Heart left ventricle (tissue), 16 donors: ENCODE measurements at places on chromosomes 13 and 19. TPM values are rescaled to one million over a fixed set of nuclear protein-coding genes. Genes with fewer than 3 reads are reported as not detected.

Gene MAMSTR
- total RNA-seq: 5.5 TPM

Gene RFC3
- total RNA-seq: 3.4 TPM

Gene TGDS
- 4.6 TPM for total RNA-seq

- DNase-seq: no peak
Measured at GRCh38 chr19:7421941-7422744, 66.7 kb downstream of the PEX11G start.

DNA sequence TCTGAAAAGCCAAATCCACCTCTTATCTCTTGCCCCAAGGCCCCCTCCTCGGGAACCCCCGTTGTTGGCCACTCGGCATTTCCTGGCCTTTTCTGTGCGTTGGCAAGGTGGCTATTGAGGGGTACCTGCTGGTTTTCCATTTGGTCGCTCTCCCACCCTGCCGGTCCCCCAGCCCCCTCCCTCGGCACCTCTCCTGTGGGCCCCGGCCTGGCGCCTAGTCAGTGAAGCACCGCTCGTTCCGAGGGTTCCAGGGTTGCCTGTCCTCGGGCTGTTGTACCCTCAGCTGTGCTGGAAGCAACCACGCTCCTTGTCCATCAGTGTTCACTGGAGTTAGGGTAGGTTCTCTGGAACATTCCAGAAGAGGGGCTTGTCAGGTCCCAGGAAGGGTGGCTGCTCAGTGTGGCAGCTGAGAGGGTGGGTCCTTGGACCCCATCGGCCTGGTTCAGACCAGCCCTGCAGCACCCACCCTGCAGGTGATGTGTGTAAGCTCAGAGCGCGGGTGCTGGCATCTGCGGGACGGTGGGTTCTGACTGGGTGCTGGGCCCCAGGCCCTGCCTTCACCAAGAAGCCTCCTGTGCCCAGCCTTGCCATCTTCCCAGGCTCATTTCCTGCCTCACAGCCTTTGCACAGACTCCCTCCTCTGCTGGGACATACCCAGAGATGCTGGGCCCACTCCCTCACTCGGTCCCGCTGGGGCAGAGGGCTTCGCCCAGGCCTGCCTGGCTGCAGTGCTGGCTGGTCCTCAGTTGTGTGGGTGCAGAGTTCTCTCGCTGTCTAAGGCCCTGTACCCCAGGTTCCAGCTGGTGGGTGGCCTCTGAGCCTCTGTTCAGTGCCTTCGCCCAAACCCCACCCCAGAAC, 21.3 kb downstream of the NKPD1 start:
- no peak for DNase-seq

Gene FPR1
- 1.9 TPM for total RNA-seq

DNA sequence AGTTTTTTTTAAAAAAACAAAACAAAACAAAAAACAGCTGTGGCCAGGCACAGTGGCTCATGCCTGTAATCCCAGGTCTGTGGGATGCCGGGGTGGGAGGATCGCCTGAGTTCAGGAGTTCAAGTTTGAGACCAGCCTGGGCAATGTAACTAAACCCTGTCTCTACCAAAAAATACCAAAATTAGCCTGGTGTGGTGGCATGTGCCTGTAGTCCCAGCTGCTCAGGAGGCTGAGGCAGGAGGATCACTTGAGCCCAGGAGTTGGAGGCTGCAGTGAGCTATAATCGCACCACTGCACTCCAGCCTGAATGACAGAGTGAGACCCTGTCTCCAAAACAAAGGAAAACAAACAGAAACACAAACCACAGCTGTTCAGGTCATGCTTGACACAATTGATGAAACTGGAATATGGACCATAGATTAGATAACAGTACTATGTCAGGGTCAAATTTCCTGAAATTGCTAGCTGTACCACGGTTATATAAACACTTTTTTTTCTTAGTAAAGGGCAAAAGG, 6.9 kb upstream of the ANGPTL4 start:
- DNase-seq: no peak

Gene RNASEH2A
- 4.0 TPM for total RNA-seq

DNA sequence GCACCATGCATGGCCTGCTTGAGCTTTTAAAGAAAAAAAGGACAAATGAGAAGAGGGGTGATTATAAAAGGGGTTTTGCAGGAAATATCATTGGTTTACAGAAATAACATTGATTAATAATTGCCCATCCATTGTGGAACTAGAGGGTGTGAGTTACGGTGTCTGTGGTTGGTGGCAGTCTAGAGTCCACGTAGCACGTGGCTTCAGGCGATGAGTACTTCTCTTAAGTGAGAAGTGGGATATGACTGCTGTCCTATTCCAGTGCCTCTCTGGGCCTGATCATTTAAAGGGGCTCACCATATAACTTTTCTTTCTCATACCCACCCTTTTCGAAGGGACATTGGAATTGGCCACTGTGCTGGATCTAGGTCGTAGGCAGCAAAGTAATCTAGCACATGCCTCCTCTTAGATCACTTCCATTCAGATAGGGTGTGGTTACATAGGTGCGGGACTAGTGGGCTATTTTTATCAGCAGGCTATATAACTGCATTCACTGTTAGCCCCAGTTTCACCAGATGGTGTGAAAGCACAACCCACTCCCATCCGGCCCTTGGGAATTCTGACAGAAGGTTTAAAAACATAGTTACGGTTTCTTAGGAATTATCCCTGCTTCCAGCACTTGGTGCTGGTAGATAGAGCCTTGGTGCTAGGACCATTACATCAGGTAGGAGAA, 19.9 kb downstream of the PPP5C start:
- no peak for DNase-seq

Gene LILRB3
- 5.3 TPM for total RNA-seq

DNA sequence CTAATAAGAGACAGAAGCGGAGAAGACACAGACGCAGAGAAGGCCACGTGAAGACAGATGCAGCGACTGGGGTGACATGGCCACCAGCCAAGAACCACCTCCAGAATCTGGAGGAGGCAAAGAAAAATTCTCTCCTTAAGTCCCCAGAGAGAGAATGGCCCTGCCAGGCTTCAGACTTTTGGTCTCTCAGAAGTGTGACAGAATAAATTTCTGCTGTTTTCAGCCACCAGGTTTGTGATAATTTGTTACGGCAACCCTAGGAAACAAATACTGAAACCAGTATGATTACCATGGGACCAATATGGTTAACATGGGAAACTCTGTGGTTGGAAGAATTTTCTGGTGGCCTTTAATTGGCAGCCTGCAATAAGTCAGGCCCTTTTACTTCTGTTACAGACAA, 63.9 kb upstream of the DOCK9 start:
- no peak for DNase-seq

GRCh38 chr13:110232756-110233155, 74.2 kb downstream of the COL4A1 start:
- no peak for DNase-seq

DNA sequence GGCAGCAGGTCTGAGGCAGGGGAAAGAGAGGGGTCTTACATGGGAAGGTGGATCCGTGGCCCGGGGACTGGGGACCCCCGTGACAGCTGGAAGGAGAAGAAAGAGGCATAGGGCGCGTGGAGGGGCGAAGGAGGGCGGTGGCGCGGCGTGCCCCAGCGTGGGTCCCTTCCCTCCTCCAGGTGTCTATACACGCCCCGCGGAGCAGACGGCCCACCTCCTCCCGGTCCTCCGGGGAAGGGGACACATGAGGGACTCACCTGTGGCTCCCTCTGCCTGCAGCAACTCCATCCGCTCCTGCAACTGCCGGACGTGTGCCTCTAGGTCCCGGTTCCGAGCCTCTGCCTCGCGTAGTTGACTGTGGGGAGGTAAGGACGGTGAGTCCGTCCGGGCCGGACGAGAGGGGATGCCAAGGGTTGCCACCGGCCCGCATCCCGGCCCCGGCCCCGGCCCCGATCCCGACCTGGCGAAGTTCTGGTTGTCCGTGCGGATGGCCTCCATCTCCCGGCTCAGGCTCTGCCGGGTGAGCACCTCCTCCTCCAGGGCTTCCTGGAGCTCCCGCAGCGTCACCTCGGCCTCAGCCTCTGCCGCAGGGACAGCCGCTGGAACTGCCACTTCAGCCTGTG, 2.4 kb upstream of the SIX5 start:
- peak; percentile 39 for DNase-seq

DNA sequence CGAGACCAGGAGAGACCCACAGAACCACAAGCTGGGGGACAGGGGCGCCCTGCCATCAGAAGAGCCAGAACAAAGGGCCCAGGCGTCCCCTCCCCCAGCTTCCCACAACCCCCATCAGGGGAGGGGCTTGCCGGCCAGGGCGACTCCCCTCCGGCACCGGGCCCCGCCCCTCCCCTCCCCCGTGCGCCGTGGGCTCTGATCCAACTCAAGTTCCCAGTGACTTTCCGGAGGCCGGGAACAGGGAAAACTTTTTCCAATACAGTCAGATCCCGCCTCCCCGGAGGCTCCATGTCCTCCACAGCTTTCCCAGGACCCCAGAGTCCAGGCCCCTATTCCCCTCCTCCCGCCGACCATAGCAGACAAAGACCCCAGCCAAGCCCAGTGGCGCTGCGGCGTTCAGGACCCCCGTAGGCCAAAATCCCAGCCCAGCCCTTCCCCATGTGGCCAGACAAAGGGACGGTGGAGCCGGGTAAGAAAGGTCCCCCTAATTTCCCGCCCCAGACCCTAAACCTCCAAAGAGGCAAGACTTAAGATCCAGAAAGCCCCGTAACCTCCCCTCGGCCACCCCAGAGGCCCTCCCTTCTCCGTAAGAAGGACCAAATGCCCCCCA, 673 bp downstream of the TEAD2 start:
- DNase-seq: peak; percentile 88

DNA sequence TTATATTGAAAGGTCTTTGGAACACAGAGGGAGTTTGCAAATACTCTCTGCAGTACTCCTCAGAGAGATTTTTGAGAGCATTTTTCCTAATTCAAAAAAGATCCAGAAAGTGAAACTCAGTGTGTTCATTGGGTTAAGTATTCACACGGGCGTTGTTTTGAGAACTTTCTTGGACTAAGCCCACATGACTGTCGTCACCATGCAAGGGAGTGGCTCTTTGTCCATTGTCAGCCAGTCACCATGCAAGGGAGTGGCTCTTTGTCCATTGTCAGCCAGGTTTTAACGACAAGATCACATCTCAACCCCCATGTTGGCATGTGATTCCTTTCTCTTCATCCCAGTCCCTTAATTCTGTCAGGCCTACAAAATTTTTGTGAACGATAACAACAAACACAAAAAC, 81.2 kb upstream of the STK24 start:
- DNase-seq: no peak

Gene FBL
- total RNA-seq: 83.3 TPM

GRCh38 chr13:47409778-47410177, 512.9 kb upstream of the HTR2A start:
- no peak for DNase-seq

Gene TMEM38A
- 26.4 TPM for total RNA-seq

Gene PIAS4
- total RNA-seq: 14.5 TPM

DNA sequence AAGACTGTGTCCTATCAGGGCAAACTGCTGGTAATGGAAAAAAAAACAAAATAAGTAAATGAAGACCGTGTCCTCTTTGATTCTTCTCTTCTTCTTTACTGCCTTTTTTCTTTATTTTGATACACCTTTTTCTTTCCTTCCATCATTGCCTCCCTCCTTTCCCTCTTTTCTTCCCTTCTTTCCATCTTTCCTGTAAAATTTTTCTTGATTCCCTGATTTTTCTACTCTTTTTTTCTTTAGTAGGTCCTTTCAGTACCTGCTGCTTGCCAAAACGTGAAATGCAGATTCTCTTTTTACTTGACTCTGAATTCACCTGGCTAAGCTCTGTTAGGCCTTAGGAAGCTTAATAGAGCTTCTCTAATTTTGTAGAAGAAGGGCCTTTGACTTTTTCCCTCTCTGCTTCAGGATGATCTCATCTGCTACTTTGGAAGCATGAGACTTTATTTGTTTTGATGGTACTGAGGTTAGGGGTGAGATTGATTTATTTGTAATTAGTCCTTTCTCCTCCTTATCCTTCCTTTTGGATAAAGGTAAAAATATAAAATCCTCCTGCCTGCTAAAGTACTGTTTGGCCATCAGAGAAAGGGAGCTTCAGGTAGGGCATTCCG, 19.2 kb downstream of the LSM14A start:
- DNase-seq: no peak

GRCh38 chr19:31041461-31041860, 307.8 kb downstream of the TSHZ3 start:
- no peak for DNase-seq

Gene FLT3
- 0.23 TPM for total RNA-seq

Gene CEACAM6
- total RNA-seq: not detected

DNA sequence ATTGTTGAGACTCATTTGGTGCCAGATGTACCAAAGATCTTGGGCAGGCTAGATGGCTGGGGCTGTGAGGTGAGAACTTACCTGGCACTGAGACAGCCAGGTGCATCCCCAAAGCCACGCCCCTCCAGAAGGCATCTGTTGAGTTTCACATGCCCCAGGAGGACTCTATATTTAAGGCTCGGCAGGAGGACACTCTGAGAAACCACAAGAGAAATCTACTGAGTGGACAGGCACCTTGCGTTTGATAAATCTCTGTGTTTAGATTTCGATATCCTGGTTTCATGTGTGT, 197.9 kb upstream of the ZNF536 start:
- DNase-seq: no peak

GRCh38 chr19:43555185-43555770, 20.0 kb downstream of the XRCC1 start:
- no peak for DNase-seq

- DNase-seq: no peak
Measured at GRCh38 chr13:36752673-36753072, 66.3 kb upstream of the RFXAP start.

GRCh38 chr19:40416918-40417642, 3.9 kb upstream of the PRX start:
- DNase-seq: peak; percentile 72

DNA sequence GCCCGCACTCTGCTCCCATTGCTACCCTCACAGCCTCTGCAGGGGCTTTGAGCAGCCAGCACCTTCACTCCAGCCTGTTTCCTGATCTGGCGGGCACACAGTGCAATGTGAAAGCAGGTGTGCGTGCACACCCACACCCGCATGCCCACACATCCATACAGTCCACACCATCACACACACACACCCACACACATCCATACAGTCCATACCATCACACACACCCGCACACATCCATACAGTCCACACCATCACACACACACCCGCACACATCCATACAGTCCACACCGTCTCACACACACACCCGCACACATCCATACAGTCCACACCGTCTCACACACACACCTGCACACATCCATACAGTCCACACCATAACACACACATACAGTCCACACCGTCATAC, 28.0 kb downstream of the PIAS4 start:
- DNase-seq: no peak

DNA sequence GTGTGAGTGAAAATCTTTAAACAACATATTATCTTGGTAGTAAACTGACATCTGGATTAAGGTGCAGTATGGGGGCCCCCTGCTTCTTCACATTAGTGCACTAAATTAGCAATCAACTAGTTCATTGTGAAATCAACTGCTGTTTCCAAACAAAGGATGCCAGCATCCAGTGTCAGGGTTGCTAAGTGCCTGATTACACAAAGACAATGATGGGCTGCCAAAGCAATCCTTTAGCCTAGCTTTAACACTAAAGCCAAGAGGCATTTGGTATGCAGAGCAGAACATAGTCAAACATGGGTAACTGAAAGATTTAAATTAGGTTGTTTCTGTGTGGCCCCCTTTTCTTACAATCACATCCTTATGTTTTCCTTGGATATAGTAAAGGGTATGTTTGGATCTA, 543.1 kb upstream of the SLITRK5 start:
- DNase-seq: no peak

Gene NKG7
- 1.0 TPM for total RNA-seq

Gene ZNF324
- 6.6 TPM for total RNA-seq

- DNase-seq: no peak
Measured at GRCh38 chr19:54407780-54408179, 7.5 kb upstream of the TTYH1 start.

GRCh38 chr13:113448545-113448884, 4.8 kb downstream of the ADPRHL1 start:
- DNase-seq: no peak

Gene CEP89
- 16.0 TPM for total RNA-seq
